ENCODE measurements at places on chromosomes 3 and 15.

DNA sequence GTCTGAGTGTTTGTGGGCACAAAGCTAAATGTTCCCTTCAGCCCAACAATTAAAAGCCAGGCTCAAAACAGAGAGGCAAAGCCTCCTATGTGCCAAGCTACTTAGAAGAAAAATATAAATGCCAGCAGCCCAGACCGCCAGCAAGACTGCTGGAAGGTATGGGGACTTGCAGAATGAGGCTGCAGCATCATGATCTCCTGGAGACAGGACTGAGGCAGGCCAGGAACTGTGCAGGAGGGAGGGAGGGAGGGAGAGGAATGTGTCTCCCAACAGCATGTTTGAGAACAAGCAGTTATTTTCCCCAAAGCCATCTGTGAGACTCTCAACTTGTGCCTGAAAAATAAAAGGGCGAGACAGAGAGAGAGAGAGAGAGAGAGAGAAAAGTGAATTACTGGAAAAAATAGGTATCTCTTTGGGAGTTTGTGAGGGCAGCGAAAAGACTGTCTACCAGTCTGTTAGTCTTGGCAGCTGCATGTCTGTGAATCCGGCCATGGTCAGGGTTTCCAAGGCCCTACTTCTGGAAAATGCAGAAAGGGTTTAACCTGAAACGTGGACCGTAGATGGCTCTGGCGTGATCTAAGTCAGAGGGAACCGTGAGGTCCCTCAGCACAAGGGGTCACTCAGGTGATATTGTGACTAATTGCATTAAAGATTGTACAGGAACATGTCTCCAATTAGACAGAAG, 139.7 kb upstream of the COL8A1 start:
- peak; percentile 31 for ATAC-seq

DNA sequence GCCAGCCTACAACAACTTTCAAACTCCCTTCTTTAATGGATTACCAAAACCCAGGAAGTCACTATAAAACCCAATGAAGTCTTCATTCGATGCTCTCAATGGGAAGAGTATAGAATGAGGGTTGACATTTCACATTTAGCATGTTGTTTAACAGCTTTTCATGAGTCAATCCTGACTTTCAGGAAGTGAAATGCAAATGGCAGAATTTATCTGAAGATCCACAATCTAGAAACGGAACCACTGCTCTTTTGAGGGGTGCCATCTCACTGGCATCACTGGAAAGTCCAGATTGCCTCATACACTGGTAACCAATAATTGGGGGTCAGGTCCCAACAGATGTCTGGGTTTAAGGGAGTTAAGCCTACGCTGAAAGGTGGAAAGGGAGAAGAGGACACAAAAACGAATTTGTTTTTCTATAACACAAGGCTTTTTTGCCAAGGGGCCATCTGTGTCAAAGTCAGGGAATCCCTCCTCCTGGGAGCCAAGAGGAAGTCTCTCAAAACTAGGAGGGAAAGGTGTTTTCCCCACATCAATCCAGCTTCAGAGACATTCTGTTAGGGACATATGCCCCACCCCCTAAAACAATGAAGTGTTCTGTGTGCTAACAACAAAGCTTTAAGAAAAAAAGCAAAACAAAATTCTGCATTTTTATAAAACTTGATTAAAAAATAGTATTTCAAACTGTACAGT, 12.0 kb upstream of the ATP1B3 start:
- no peak for ATAC-seq

- no peak for ATAC-seq
Observed at GRCh38 chr15:65027593-65027992, 1.8 kb downstream of the MTFMT start.

DNA sequence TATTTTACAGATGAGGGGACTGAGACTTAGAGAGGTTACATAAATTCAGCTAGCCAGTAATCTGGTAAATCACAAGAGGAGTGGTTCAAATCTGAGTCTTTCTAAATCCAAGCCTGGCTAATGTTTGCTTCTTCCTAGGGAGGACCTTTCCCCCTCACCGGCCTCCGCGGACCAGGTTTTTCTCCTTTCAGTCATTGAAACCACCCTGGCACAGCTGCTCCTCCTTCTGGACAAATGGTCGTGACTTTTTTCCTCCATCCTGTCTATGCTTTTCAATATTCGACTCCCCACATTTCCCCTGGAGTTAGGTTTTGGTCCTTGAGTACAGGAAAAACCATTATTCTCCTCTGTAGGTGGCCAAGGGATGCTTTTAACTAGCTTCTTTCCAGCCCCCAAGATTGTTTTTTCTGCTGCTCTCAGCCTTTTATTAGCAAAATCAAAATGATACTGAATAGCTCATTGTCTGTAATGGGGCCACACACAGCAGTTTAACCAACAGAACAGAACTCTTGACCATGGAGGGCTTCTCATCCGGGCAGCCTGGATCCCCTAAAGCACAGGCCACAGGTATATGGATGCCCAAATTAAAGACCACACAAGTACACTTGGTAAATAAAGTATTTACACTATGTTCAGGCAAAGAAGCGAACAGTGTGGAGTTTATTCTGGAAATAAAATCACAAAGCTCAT, 85.9 kb upstream of the KLHL25 start:
- no peak for ATAC-seq

- ATAC-seq: peak; percentile 41
Observed at GRCh38 chr3:49602877-49603411, 48.7 kb downstream of the BSN start.

DNA sequence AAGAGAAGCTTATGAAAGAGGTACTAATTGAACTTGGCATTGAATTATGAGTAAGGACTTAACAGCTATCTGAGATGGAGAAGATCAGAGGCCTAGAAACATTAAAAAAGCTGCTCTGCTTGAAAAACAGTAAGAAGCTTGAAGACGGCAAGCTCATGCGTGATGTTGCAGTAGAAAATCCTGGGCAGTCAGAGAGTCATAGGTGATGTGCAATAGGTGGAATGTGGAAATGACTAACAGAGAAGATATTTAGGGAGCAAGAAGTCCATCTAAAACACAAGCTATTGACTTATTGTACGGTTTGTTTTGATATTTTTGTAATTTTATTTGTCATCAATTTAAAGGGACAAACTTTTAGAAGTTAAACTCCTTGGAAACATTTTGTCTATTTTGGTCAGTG, 1101.4 kb downstream of the ROBO2 start:
- ATAC-seq: no peak

GRCh38 chr3:128992926-128993460, 883 bp downstream of the CFAP92 start:
- no peak for ATAC-seq

DNA sequence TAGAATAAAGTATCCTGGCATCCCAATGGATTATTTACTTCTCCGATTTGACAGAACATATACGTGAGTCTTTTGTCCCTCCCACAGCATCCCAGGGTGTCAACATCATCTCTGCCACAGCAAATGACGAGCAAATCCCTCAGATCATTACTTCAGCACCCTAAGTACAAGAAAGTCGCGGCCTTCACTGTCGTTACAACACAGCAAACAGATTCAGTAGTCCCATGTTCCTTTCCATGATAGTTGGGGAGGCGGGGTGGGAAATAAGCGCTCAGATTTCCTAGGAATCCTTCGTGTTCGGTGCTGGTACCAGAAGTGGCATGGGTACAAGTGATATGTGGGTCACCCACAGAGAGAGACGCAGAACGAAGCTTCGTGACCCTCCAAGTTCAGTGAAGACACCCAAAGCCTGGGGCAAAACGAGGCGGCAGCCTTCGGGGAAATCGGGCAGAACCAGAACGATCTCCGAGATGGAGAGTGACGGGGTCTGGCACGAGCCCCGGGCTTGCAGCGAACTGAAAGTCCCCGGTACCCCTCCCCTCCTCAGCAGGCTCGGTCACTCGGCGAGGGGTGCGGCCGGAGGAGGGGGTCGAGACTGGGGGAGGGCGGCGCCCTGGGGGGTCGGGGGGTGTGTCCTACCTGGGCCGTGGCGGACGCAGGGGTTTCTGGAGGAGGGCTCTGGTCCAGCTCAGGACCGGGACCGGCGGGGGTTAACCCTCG, 619 bp downstream of the TTBK2 start:
- ATAC-seq: peak; percentile 61

DNA sequence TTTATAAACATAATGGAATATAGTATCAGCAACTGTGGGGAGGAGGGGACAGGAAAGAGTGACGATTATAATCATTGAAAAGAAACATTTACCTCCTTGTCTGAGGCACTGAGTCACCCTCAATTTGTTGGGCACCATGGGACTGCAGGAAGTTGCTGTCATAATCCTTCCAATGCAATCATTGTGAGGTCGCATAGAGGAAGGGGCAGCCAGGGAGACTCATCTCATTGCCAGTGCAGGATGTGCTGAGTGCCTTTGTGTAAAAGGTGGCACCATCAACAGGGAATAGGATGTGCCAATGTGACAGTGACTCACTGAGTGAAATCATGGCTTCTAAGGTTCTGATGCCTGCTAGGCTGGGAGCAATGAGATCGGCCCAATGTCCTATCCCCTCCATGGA, 300.4 kb upstream of the ADAMTS9 start:
- no peak for ATAC-seq

DNA sequence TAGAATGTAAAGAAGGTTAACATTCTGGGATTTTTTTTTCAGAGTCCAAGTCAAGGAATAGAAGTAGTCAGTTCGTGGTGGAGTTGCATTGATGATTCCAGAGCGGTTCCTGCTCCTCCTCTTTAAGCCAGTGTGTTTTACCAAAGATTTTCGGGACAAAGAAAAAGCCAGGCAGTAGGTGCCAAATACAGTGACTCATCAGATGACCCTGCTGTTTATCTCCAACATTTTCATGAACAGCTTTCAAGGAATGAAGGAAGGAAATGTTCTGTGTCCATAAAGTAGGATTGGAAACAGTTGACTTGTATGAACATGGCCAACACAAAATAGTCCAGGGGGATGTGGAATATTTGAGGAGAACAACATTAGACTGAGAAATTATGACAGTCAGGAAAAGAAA, 142.4 kb upstream of the TMC3 start:
- no peak for ATAC-seq

- peak; percentile 93 for ATAC-seq
Observed at GRCh38 chr3:53072653-53073552, 27.0 kb upstream of the SFMBT1 start.

- peak; percentile 74 for ATAC-seq
Observed at GRCh38 chr15:90530250-90531051, 728 bp downstream of the CRTC3 start.

GRCh38 chr15:63890617-63891016, 56.9 kb upstream of the HERC1 start:
- ATAC-seq: no peak

DNA sequence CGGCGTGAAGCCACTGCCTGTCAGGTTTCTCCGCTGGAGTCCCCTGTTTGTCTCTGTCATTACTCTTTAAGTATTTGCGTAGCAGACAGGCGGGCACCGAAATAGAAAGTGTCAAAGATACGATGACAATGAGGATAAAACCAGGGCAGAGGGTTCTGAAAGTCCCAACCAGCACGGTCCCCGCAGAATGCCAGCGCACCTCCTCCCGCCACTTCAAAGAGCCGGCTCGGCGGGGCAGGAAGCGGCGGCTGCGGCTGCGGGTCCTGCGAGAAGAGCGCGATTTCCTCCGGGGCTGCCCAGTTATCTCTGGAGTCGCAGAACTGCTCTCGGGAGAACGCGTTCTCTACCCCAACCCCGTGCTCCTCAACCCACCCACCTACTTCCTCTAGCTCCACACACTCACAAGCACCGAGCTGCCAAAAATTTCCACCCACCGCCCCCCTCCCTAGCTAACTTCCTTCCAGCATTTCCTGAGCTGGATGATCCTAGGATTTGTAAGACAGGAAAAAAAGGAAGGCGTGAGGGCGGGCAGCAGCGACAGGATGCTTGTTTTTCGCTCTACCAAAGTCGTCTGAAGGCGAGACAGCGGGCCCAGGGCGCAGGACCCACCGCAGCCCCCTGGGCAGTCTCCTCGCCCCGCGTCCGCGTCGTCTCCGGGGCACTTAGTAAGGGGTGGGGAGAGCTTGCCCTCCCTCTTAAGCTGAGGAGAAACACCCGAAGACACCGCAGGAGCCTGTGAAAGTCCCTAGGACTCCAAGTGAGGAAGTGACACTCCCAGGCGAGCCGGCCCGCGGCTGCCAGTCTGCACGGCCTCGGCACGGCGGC, at the start of gene ARHGAP31:
Gene ARHGAP31 (plus strand): TSS at position 513 of the 825 bp plus-strand sequence. CDS start 522 bp downstream, outside the sequence.
- peak; percentile 91 for ATAC-seq

DNA sequence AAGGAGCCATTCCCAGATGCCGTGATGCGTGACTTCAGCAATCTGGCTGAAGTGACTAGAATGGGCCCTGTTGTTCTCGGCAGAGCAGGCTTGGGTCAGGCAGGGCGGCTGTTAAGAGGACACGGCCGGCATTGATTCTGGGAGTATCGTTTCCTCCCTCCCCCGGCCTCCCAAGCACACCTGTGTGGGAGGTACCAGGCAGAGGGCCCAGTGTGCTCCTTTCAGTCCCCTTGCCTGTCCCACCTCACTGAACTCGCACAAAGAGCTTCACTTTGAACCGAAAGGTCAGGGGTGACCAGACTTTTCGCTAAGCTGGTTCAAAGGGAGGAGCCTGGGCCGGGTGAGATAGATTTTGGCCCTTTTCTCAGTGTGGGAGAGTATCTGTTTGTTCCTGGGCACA, 92.7 kb downstream of the CEMIP start:
- no peak for ATAC-seq

DNA sequence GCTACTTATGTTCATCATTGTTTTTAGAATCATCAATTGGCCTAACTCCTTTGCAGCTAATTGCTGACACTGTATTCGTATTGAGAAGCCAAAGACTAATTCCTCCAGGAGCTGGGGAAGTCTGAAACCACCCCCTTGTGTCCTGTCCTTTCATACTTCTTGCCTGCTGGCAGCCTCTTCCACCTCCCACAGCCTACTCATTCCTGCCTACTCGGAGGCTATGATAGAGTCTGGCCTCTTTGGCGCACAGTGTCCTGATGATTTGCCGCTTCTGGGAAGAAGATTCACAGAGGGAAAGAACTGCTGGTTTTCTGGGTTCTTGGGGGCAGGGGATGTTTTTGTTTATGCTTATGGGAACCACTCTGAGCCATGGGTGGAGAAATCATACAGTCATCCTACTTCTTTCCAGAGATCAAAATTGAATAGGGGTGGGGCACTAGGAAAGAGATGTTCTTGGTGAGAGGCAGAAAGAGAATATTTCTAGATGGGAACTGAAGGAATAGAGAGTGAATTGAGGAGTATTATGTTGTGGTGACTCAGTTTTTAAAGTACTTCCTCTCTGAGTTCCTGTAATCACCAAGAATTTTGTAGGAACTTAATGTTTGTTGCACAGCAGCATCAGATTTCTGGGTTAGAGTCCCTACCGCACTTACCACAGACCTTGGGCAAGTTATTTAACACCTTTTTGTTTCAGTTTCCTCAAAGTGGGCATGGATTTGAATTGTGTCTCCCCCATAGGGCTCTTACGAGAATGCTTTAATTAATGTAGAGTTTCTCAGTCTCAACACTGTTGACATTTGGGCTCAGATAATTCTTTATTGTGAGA, 22.1 kb upstream of the SCAANT1 start:
- ATAC-seq: no peak

DNA sequence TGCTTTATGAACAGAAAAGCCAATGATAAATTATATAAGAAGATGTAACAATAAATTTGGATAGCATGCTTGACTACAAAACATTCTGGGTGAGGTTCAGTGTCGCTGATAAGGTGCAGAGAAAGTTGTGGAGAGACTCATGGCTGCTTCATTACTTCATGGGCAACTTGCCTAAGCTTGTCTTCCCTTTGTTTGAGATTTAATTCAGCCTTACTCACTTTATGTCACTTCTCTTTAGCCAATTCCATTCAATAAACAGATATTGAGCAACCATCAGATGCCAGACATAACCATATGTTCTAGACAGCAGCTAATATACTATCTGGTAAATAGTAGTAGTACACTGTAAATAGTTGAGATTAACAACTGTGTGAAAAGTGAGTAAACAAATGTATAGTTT, 401.5 kb upstream of the FRG2C start:
- ATAC-seq: no peak
